ENCODE measurements at places on chromosomes 7 and 10.

- DNase-seq, result no peak
Observed at GRCh38 chr7:8176370-8177081, 85.4 kb downstream of the ICA1 start.

DNA sequence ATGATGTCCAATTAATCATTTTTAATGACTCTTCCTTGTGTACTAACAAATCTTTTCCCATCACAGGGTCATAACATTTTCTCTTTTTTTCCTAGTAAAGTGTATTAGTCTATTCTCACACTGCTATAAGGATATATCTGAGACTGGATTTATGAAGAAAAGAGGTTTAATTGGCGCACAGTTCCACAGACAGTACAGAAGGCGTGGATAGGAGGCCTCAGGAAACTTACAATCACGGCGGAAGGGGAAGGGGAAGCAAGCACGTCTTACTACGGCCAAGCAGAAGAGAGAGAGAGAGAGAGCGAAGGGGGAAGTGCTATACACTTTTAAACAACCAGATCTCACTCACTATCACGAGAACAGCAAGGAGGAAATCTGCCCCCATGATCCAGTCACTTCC, 359.4 kb upstream of the NFE2L3 start:
- DNase-seq, result no peak

DNA sequence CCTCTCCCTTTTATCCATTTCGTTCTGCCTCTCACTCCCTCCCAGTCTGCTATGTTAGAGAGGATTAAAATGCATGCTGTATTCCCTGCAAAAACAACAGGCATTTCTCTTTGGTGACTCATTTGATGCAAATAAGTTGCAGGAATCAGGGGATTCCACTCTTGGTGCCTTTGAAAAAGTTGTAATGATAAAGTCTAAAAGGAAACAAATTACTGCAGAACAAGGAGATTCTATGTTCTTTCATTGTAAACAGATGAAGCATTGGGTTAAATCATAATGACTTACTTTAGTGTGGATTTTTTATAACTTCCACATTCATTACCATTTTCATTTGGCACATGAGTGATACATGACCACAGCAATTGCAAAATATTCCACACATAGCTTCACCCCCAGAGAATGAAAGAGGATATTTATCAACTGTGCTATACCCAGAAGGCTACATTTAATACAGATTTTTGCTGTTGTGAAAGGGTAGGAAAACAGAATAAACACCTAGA, 33.4 kb upstream of the ABLIM1 start:
- no peak for DNase-seq

- DNase-seq, result no peak
Observed at GRCh38 chr7:6168477-6168868, 104.0 kb downstream of the CYTH3 start.

GRCh38 chr10:96919785-96920430, 87.8 kb downstream of the LCOR start:
- DNase-seq, result no peak

DNA sequence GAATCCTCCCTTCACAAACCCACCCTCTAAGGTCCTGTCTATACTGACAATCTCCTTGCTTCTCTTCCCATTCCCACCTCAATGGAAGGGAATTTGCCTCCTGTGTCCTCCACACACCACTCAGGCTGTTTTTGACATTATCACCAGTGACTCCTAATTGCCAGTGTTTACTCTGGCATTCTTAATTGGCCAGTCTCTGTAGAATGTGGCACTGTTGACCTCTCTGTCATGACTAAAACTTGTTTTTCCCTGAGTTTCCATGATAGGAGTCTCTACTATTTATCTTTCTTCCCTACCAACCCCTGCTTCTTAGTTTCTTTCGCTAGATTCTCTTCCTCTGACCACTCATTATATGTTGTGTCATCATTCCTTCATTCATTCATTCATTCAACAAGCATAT, 12.1 kb downstream of the SLC16A12 start:
- no peak for DNase-seq

DNA sequence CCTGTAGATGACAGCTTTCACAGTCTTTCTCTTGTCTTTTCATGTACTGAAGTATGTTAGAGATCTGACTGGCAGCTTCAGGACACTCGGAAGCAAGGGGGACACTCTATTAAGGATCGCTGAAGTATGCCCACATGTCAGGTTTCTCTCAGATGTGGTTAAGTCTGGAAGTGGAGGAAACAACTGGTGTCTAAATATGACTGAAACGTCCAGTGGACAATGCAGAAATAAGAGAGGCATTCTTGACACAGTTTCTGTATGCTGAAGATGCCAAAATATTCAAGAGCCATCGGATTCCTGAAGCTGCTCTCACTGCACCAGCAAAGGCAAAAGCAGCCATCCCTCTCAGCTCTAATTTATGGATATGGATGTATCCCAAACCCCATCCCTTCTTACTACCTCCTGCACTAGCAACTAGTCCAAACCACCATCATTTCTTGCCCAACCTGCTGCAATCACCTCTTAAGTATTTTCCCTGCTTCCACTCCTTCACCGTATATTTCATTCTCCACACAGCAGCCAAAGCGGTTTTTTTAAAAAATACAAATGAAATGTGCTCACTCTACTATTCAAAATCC, 113.4 kb downstream of the REEP3 start:
- no peak for DNase-seq

DNA sequence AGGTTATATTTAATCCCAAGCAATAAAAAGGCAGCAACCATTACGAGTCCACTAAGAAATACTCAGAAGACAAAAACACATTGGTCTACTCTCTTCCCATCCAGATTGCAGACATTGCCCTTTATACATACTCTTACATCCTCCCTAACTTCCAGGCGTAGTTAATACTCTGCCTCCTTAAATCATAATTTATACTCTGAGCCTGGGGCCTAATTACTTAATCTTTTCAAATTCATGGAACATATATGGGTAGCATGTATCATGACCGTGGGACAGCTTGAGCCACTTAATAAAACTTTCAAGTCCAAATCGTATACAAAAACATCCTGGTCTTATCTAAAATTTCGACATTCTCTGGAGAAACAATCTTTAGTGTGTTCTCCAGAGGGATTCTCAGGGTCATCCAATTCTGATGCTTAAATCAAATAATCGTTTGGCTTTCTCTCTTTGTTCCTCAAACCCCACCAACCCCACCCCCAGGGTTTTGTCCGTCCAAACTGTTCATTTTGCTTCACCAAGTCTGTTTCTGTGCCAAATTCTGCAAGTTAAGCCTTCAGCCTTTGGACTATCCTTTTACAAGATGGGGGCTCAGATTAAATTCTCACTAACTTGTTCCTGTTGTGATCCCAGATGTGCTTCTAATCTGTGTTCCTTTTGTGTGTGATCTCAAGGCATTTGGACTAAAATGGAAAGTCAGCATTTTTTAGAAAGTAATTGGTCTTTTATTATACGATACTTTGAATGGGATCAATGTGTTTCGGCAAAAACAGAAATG, 86.4 kb downstream of the ADAM12 start:
- no peak for DNase-seq

- no peak for DNase-seq
Observed at GRCh38 chr10:15780353-15781135, 60.8 kb upstream of the ITGA8 start.

- no peak for DNase-seq
Observed at GRCh38 chr7:99639267-99639666, 22.5 kb downstream of the ZSCAN25 start.

- DNase-seq, result no peak
Observed at GRCh38 chr10:86659161-86659691, 4.9 kb downstream of the OPN4 start.

GRCh38 chr10:87816163-87816897, 1.7 kb downstream of the ATAD1 start:
- no peak for DNase-seq

DNA sequence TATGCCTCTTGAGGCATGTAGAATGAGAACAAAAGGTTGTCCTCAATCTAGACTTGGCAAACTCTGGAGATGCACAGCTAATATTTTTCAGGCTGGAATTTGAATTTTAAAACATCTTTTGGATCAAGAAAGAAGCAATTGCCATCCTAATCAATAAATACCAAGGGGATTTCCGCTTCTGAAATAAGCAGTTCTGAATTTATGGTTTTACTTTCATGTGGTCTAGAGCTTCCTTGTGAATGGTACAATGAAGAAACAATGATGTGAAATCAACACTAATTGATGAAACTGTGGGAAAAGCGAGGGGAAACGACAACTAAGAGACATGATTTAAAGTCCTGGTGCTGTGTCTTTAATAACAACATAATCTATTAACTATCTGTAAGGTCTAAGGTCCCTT, 1202.7 kb downstream of the SORCS3 start:
- no peak for DNase-seq

DNA sequence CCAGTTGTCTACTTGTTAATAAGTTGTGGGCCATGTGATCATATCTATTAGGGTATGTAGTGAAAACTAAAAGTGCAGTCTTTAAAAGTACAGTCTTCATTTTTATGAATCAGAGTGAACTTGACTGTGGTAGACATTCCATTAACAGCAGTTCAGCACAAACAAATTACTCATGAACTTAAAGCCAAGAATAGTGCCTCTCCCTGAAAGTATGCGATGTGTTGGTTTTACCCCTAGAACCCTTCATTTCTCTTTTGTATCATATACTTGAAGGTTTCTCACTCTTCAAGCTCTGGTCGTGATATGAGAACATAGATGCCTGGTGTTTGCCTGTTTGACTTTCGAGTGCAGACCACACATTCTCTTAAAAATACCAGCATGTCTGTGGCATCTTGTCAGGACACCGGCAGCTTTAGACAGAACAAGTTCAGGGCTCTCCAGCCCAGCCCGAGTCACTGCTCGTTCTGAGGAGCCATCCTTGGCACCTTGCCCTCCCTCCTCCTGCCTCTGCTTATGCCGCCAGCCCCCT, 159.3 kb downstream of the LCOR start:
- no peak for DNase-seq

- DNase-seq, result peak; percentile 85
Observed at GRCh38 chr7:111763221-111763801, 201.0 kb upstream of the IMMP2L start.

DNA sequence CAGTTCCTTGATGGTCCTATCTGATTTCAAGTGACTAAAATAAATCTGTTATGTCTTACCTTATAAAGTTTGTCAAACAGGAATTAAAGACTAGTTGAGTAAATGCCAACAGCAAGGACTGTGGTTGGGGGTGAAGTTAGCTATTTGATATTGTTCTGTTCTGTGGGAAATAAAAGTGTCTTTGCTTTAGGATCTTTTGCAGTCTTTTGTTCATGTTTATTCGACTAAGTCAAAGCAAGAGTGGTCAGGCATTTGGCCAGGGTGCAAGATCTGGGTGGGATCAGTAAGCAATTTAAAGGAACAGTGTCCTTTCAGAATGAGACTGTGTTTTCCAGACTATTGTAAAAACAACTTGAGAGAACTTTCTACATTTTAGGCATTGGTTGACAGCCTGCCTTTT, at the start of gene COL28A1:
Gene COL28A1 (minus strand): TSS at position 183 of the 400 bp plus-strand sequence. CDS start 2,998 bp downstream, outside the sequence.
- no peak for DNase-seq

DNA sequence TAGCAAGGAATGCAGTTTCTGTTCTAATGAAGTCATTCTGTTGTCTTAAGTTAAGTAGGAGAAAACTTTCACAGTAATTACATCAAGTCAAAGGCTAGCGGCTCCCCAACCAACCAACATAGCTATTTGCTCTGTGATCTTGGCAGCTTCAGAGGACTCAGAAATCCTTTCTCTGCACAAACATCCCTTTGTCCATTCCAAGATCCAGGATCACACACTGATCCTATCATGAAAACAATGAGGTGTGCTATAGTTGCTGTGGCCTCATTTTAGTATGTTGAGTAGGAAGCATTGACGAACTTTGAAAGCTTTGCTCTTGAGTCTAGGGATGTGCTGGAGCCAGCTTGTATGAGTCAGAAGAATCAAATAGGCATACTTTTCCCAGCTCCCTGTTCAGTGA, 218.2 kb upstream of the PRSS58 start:
- DNase-seq, result no peak

DNA sequence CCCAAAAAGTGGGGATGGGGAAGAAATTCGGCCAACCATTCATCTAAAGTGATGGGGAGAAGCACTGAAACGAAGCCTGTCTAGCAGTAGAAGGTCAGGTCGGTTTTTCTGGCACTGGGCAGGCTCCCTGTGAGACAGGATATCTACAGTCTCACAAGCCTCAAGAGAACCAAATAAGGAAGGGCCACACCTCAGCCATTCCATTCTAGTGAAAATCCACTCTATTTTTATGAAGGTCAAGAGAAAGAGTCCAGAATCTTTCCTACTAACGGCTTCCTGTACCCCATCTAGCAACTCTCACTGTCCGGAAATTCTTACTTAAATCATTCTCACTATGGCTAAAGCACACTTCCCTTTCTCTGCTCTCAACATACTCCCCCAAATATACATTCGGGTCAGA, 267.1 kb downstream of the PRPF18 start:
- no peak for DNase-seq

- no peak for DNase-seq
Observed at GRCh38 chr7:23454881-23455526, 15.3 kb downstream of the IGF2BP3 start.

GRCh38 chr10:7275761-7276440, 134.9 kb downstream of the SFMBT2 start:
- no peak for DNase-seq

GRCh38 chr7:2809903-2810625, 34.0 kb downstream of the GNA12 start:
- no peak for DNase-seq

DNA sequence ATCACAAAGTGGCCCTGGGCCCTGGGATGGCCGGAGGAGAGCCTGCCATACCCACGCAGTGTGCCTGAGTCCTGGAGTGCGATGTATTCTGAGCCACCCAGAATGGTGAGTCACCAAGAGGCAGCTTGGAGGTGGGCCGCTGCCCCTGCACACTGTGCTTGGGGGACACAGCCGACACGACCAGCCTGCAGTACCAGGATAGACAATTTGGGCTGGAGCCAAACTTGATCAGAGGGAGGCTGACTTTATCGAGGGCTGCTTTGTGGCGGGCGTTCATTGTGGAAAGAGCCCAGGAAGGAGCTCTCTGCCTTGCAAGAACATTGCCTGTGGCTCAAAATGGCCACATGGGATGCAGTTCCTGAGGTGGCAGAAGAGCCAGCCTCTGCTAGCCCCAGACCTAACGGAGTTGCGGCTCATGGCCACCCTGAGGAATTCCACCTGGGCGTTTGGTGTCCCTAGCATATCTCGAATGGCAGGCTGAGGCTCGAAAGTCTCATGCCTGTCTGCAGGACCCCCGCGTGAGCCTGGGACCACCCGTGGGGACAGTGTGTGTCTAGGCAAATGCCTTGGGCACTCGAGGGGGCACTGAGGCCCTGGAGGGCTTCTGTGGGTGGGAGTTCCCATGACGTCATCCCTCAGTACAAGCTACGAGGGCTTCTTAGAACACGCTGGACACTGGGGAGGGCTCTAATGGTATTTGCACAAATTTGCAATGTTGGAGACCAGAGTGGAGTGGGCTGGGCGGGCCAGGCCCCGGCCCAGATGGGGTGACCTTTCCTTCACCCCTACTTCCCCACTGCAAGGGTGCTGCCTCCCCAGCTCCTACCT, 79.7 kb downstream of the LHPP start:
- no peak for DNase-seq

GRCh38 chr7:14507617-14508016, 394.9 kb downstream of the DGKB start:
- peak; percentile 88 for DNase-seq

GRCh38 chr7:88919478-88920131, 124.1 kb upstream of the TEX47 start:
- DNase-seq, result no peak

- DNase-seq, result no peak
Observed at GRCh38 chr7:85483177-85483576, 296.3 kb upstream of the SEMA3D start.

- no peak for DNase-seq
Observed at GRCh38 chr7:21472029-21472428, 44.1 kb downstream of the SP4 start.

- no peak for DNase-seq
Observed at GRCh38 chr7:2476776-2477446, 713 bp upstream of the GRIFIN start.
